ENCODE measurements at places on chromosomes 1 and 21. TPM values are rescaled to one million over a fixed set of nuclear protein-coding genes. Genes with fewer than 3 reads are reported as not detected.

Gene PTGFRN
- total RNA-seq, result 14.3 TPM

DNA sequence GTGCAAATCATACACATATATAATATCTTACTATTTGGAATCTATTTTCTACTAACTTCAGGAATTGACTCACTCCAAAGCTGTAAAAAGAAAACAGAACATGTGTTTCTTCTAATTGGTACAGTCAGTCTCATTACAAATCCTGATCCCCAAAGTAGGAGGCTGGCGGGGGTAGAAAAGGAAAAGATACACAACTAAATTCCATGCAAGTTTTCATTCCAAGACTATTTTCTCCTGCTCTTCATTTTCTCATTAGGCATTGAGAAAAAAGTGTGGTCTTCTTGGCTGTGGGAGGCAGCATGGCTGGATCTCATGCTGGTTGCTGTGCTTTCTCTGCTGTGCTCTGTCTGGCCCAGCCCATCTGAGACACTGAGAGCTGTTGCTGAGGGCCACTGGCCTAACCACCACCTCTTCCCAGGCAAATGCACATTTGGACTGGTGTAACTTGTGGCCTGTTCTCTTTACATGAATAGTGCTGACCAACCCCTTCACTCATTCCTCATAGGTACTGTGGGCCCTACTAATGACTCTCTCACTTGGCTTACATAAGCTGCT, 1107.5 kb upstream of the B3GALT2 start:
- DNase-seq, result no peak

Gene F5
- 0.89 TPM for total RNA-seq

DNA sequence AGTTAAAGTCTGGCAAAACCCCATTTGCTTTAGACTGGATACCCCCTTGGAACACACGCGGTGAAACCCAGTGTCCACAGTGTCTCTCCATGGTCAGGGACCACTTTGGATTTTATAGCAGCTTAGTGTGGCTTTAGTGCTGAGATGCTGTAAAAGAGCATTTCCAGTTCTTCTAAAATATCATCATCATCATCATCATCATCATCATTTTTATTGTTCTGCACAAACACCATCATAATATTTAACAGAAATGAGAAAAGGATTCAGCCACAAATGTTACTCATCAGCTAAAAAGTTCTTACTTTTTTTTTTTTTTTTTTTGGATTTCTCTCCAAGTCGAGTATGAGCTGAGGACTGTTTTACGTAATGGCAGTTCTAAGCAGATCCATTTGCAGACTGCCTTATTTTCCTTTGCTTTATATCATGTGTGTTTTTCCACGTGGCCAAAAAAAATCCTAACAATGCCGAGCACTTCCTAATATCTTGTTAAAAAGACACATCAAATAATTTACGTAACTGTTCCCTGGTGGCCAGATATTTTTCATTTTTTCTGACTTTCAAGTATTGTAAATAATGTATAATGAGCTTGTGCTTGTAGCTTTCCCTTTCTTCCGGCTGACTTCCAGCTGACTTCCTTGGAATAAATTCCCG, 62.8 kb downstream of the EVA1C start:
- no peak for DNase-seq

GRCh38 chr21:31509194-31510017, 150.1 kb upstream of the SOD1 start:
- no peak for DNase-seq

DNA sequence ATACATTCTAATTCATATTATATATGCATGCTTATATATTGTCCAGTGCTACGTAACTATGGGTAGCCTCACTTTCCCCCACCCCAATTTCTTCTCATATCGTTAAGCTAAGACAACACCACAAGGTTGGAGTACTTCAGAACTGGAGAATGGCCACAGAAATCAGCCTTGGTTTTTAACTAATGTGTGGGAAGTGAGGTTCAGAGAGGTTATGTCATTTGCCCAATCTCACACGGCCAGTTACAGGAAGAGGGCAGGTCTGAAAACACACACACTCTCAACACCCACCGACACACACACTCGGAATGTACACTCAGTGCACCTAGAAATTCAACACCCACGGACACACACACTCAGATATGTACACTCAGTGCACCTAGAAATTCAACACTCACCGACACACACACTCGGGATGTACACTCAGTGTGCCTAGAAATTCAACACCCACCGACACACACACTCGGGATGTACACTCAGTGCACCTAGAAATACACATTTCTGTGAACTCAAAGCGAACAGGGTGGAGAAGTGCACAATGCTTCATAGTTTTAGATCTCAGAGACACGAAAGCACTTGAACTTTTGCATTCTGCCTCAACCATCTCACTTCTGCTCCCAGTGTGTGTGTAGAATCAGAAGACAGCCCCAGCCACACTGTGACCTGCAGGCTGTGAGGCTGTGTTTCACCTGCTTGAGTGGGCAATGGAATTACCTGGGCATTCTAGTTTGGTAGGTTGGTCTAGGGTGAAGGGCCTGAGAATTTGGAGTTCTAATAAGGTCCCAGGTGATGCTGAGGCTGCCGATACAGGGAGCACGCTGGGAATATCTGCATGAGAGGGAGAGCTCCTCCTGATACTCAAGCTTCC, 170.4 kb downstream of the CLIC6 start:
- no peak for DNase-seq

DNA sequence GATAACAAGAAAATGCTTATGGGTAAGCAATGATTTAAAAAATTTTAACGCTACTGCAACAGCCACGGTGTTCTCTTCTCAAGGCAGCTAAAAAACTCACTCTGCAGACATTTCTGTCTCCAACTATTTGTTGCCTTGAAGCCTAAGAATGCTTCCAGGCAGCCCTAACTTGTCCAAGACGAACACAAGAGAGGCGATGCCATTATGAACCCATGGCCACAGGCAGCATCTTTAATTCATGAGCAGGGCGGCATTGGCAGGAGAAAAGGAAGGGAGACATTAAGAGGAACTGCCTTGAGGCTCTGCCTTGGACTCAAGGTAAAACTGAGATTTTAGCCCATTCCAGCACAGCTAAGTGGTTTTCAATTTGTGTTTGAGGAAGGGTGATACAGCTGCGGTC, 67.5 kb downstream of the KCND3 start:
- no peak for DNase-seq

DNA sequence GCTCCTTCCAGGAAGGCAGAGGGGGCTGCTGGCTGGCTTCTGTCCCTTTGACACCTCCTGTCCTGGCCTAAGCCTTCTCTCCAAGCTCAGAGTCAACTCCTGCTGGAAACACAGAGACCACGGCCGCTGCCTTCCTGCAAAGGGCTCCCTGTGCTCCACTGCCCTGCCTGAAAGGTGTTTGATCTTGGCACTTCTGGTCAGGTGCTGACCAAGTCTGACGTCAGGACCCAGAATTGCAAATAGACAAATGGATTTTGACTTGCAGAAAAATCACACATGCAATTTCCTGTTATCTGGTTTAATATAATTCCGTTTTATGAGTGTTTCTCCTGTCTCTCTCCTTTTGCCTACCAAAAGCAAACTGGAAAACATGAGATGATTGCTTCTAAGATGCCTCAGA, 86.5 kb upstream of the HMGB4 start:
- no peak for DNase-seq

GRCh38 chr21:39628385-39628784, 15.6 kb downstream of the B3GALT5 start:
- no peak for DNase-seq

DNA sequence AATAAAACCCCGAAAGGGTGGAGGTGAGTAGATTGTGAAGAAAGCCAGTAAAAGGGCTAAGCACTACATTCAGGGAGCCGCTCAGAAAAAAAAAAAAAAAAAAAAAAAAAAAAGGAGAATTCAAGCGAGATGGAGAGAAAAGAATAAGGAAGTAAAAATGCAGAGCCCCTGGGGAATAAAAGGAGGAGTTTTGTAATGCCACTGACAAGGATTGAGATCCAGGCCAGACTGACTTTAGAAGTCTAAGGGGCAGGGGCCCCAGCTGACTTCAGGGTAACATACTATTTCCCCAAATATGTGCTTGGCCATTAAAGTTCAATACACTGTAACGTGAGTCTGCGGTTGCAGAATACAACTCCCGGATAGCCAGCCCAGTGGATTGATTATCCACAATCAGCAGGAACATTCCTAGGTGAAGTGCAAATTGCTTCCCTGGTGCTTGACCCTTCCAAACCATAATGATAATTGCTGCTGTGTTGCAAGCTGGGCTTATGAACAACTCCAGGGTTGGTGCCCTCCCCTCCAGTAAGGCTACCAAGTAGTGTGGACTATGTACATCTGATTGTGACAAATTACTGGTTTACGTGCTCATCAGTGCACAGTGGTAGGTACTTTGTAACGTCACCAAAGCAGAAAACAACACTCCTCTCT, 30.7 kb upstream of the RRP15 start:
- DNase-seq, result no peak

Gene CASQ1
- not detected for total RNA-seq

Gene BMP8B
- total RNA-seq, result 2.4 TPM

DNA sequence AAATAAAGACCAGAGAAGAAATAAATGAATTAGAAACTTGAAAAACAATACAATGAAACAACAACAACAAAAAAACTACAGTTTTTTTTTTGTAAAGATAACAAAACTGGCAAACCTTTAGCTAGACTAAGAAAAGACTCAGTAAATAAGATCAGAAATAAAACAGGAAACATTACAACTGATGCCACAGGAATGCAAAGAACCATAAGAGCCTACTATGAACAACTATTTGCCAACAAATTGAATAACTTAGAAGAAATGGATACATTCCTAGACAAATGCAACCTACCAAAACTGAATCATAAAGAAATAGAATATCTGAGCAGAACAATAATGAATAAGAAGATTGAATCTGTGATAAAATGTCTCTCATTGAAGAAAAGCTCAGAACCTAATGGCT, 742.0 kb downstream of the ADGRL2 start:
- DNase-seq, result no peak

- DNase-seq, result peak; percentile 69
Measured at GRCh38 chr1:234969581-234970400, 158.8 kb downstream of the TOMM20 start.

Gene TMEM240
- total RNA-seq, result 2.4 TPM

DNA sequence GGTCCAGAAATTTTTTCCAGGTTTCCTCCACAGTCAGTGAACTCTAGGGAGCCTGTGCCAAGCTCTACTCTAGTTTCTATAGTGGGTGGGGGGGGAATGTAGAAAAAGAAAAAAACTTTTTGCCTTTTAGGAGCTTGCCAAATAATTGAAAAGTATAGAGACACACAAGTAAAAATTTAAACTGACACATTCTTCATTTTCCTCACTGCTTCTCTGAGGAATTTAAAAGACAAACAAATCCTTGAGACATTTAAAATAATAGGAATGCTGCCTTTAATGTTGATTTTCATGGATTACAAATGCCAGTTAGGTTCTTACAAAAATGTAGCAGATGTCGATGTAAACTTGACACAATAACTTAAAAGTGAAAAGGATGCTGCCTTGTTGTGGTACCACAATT, 241.9 kb downstream of the DNM3 start:
- DNase-seq, result no peak

DNA sequence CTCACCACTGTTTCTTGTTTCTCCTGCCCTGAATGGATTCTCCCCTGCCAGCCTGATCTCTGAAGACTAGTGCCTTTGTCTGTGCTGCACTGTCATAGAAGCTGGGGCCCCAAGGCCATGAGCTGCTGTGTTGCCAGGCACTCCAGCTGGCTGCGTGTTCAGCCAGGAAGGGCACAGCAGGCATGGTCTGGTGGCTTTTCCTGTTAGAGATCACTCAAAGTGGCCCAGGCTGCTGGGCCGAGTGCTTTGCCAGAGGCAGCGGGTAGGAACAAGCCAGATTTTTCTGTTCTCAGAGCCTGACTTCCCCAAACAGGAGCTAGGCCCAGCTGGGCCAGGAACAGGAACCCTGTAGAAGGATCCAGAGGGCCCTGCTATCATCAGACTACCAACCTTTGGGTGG, 5.2 kb downstream of the ADPRS start:
- no peak for DNase-seq

GRCh38 chr1:109475261-109475660, 8.4 kb upstream of the ATXN7L2 start:
- no peak for DNase-seq

Gene SLC5A3
- total RNA-seq, result 12.4 TPM

DNA sequence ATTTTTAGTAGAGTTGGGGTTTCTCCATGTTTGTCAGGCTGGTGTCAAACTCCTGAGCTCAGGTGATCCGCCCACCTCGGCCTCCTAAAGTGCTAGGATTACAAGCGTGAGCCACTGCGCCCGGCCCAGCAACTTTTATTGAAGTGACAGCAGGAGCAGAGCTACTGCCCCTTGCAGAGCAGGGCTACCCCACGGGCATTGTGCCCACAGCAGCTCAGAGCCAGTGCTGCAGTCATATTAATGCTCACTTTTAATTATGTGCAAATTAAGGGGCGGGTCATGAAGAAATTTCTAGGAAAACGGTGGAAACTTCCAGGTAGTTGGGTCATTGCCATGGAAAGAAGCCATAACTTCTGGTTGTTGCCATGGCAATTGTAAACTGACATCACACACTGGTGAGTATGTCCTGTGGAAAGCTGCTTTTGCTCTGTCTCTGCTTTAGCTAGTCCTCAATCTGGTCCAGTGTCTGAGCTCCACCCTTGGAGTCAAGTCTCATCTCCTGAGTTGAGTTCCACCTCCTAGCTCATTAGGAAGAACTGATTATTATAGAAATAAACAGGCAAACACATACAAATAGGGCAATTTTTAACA, 127.3 kb upstream of the ADGRL4 start:
- DNase-seq, result no peak

DNA sequence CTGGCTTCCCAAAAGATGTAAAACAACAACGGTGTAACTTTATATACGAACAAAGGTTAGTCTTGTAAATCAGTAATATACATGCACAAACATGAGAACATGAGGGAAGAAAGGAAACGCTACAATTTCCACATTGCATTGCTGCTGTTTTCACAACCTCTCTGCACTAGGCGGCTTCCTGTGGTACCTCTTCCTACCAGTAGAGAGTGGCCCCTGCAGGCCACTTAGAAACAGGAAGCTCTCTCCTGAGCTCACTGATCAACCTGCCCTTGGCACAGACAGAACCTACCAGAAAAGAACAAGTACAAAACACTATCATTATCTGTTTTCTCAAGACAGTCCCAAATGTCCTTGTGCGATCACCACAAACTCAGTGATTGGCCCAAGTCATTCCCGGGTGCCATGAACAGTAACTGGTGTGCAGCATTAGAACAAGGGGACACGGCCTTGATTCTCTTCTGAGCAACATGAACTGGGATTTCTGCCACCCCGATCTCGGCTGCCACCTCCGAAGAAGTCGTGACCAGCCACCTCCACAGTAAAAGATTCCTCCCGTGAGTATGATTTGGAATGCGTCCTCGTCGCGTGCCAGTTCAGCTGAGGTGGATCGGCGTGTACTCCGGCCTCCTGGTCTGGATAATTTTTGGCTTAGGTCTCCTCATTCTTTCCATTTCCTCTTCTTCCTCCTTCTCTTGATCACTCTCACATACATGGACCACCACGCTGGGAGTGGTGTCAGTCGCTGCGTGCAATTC, 5.7 kb upstream of the KCNE1 start:
- DNase-seq, result no peak

DNA sequence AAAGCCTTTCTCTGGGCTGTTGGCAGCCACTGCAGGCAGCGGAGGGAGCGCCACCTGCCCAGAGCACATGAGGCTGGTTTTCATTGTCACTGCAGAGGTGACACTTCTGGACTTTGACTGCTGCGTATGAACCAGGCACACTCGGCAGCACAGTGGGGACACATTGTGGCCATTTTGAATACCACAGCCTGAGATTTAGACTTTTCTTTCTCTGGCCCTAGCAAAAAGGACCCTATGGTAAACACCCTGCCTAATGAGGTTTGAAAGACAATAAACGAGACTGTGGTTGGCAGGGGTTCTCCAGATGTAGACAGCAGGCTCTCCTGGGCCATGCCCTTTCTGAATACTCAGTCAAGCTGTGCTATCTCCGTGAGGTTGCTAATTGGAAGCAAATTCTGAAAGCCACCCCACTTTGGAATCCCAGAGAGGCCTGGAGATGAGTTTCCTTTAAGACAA, 12.0 kb upstream of the KCNE2 start:
- no peak for DNase-seq
